ENCODE measurements at places on chromosomes 2 and 18. TPM values are rescaled to one million over a fixed set of nuclear protein-coding genes. Genes with fewer than 3 reads are reported as not detected.

The KCNG2 gene
- polyA plus RNA-seq: not detected

The STON1 gene
- 12.2 TPM for polyA plus RNA-seq

The MAPK4 gene
- 1.9 TPM for polyA plus RNA-seq

The MAP2 gene
- polyA plus RNA-seq: 5.8 TPM

The GPR17 gene
- 0.39 TPM for polyA plus RNA-seq

The PAIP2B gene
- polyA plus RNA-seq: 2.6 TPM

The NT5DC4 gene
- 0.79 TPM for polyA plus RNA-seq

The STPG4 gene
- polyA plus RNA-seq: not detected

The POTEJ gene
- not detected for polyA plus RNA-seq

The PLGLB1 gene
- polyA plus RNA-seq: 9.8 TPM

The ANKRD30BL gene
- not detected for polyA plus RNA-seq

The BCL11A gene
- polyA plus RNA-seq: 18.4 TPM

The SERPINB13 gene
- polyA plus RNA-seq: not detected

The SRD5A2 gene
- not detected for polyA plus RNA-seq

The PGAP1 gene
- polyA plus RNA-seq: 5.9 TPM

The CRACDL gene
- 1.4 TPM for polyA plus RNA-seq

The TMEM163 gene
- polyA plus RNA-seq: 1.1 TPM

The DQX1 gene
- not detected for polyA plus RNA-seq

The PFN4 gene
- polyA plus RNA-seq: 1.7 TPM

The NFATC1 gene
- polyA plus RNA-seq: 14.7 TPM

The BOLL gene
- not detected for polyA plus RNA-seq

The PROM2 gene
- polyA plus RNA-seq: 2.6 TPM

The ALK gene
- 0.16 TPM for polyA plus RNA-seq

The RIT2 gene
- not detected for polyA plus RNA-seq

The TRIM43 gene
- polyA plus RNA-seq: not detected

The NT5C1B gene
- polyA plus RNA-seq: 0.22 TPM

The IL1F10 gene
- not detected for polyA plus RNA-seq

The ASPRV1 gene
- polyA plus RNA-seq: 0.66 TPM

The SLC38A11 gene
- polyA plus RNA-seq: 7.7 TPM

The MOGAT1 gene
- not detected for polyA plus RNA-seq

The ZSWIM2 gene
- 0.45 TPM for polyA plus RNA-seq

The CDH19 gene
- not detected for polyA plus RNA-seq

The SCYGR5 gene
- not detected for polyA plus RNA-seq

The ANKRD62 gene
- polyA plus RNA-seq: not detected

The RFTN2 gene
- polyA plus RNA-seq: 2.0 TPM

The ASTL gene
- not detected for polyA plus RNA-seq

The RTP5 gene
- polyA plus RNA-seq: not detected

The CABLES1 gene
- polyA plus RNA-seq: 10.8 TPM

The TEX44 gene
- polyA plus RNA-seq: not detected

The AQP4 gene
- 4.9 TPM for polyA plus RNA-seq

The STK17B gene
- polyA plus RNA-seq: 6.4 TPM

The C2orf81 gene
- polyA plus RNA-seq: 0.76 TPM

The PAPOLG gene
- polyA plus RNA-seq: 6.6 TPM

The ZNF236 gene
- 8.5 TPM for polyA plus RNA-seq

The CRYGD gene
- polyA plus RNA-seq: 0.47 TPM

The CHRNG gene
- polyA plus RNA-seq: not detected

The CHST9 gene
- polyA plus RNA-seq: 9.8 TPM

Measured in hepatocyte (in vitro differentiated cells).